ENCODE measurements at places on chromosomes 6 and 20.

DNA sequence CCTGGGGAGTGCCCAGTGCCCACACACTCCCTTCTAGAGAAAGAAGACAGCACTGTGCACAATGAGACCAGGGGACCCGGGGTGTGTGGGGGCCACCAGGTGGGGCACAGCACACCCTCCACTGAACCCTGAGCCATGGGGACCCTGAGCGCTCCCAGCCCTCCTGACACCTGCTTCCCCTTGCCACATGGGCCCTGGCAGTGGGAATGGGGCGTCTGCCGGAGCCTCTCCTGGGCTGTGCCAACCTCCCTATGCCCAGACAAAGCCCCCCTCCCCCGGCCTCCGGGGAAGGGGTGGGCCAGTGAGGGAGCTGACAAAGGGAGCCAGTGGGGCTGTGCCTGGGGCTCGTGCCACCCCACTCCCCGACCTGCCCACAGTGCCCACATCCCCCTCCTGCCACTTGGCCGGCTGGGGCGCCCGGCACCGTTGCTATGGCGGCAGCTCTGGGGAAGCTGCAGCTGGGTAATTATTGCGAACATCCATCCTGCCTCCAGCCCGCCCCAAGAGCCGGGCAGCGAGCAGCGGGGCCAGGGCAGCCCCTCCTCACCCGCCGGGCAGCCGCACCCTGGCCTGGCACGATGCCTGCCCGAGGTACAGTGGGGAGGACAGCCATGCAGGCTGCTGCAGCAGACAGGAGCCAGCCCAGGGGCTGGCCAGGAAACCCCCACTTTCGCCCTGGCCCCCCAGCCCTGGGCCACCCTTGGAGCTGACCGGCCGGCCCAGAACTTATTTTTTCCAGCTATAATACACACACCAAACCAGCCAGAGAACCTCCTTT lies 41.9 kb upstream of the NOL4L start:
- DNase-seq: peak; percentile 68

DNA sequence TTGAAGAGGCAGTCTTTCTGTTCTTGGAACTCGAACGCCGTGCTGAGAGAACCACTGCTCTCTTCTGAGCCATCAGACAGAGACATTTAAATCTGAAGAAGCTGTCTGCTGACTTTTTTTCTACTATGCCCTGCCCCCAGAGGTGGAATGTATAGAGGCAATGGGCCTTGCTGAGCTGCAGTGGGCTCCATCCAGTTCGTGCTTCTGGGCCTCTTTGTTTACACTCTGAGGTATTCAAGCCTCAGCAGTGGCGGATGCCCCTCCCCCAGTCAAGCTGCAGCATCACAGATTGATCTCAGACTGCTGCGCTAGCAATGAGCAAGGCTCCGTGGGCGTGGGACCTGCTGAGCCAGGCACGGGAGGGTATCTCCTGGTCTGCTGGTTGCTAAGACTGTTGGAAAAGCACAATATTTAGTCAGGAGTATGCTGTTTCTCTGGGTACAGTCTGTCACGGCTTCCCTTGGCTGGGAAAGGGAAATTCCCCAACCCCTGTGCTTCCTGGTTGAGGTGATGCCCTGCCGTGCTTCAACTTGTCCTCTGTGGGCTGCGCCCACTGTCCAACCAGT lies 526.8 kb downstream of the CD109 start:
- no peak for DNase-seq

- DNase-seq: no peak
These were observed 63.8 kb downstream of the TPD52L1 start for GRCh38 chr6:125217369-125217768.

GRCh38 chr6:169707772-169708171 lies 5.8 kb downstream of the C6orf120 start:
- no peak for DNase-seq

- no peak for DNase-seq
These were observed 364.6 kb upstream of the SOX4 start for GRCh38 chr6:21228876-21229460.

DNA sequence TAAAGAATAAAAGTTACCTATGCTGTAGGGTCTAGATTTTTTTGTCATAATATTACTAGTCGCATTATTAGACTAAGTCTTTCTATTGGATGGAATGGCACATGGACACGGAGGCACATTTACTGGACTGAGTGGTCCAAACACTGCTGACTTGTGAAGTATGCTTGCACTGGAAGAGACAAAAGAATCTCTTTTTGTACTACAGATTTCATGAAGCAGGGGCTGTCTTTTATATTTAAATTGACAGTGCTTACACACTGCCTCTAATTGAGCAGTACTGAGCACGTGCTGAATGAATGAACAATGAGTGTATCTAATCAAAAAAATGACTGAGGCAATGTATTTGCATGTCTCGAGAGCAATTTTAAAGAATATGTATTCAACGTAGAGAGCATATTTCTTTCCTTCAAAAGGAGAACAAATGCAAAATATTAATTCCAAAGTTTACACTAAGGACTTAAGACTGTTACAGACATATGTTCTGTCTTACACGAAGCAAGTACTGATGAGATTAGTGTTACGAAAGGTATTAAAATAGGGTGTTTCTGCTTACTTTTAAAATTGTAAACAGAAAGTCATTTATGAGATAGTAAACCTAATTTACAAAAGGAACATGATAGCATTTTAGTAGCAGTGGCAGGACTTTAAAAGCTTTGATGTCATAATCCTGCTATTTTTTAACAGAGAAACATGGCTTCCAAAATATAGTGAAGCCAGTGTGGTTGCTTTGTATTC lies 8.3 kb downstream of the ELOVL2 start:
- no peak for DNase-seq
